ENCODE measurements at places on chromosomes 7 and 10.

DNA sequence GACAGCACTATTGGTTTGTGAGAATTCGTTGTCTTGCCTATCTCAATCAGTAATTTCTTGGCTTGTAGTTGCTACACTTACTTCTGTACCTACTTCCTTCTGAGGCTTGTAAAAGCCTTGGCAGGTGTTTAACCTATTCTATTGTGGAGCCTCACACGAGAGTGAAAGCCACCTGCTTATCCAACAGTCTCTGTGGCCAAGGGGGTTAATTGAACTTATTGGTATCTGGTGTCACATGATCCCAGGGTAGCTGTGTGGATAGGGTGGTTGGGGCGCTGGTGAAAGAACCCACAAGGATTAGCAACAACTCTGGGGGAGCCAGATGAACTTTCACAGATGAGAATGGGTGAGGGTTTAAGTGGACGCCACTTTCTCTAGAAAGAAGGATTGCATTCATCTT, 13.9 kb upstream of the ATP6V0E2 start:
- DNase-seq = no peak

- DNase-seq = no peak
Measured at GRCh38 chr7:128868624-128869137, 6.0 kb downstream of the ATP6V1F start.

DNA sequence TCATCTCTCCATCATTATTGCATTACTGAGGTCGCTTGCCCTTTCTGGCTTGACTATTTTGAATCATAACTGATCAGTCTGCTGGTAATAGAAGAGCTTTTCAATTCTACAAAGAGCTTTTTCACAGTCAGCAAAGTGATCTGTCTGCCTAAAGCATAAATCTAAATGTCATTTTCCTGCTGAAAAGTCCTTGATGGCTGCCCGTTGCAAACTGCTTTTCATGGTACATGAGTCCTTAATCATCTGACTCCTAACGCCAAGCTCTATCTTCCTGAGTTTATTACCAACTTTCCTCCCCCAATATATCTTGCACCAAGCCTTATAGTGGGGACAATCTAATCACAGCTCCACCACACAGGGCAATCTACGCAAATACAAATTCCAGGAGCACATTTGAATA, 39.8 kb downstream of the THSD7A start:
- DNase-seq = no peak

GRCh38 chr7:17792075-17792936, 148.0 kb downstream of the SNX13 start:
- no peak for DNase-seq

GRCh38 chr7:2040201-2040892, 192.4 kb downstream of the MAD1L1 start:
- no peak for DNase-seq

DNA sequence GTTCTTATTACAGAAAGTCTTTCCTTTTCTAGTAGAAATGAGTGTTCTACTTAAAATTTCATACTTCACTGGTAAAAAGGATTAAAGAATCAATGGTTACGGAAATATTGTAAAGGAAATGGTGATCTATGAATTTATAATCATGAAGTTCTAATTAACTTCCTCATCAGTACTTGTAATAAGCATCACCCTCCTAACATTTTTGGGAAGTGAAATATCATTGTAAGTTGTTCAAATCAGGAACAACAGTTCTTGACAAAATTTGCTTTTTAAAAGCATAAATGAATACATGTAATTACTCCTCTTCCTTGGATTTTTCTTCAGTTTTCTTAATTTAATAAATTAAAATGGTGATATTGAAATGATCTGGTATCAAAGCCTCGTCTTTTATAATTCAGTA, 5.6 kb upstream of the PCGF5 start:
- DNase-seq = no peak

DNA sequence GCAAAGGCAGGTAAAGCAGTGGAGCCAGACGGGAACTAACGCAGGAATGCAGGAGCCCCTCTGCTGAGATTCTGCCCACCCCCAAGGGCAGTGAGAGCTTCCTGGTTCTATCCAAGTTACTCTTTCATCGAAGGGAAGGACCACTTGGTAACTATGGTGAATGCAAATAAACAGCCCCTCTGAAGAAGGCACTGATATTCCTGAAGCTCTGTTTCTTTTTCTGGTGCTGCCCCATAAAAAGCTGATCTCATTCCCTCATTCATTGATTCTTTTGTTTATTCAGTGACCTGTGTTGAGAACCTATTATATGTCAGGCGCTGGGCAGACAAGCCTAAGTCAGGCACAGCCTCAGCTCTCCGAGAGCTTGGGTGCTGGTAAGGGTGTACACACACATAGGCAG, 217.3 kb downstream of the SNX10 start:
- no peak for DNase-seq

DNA sequence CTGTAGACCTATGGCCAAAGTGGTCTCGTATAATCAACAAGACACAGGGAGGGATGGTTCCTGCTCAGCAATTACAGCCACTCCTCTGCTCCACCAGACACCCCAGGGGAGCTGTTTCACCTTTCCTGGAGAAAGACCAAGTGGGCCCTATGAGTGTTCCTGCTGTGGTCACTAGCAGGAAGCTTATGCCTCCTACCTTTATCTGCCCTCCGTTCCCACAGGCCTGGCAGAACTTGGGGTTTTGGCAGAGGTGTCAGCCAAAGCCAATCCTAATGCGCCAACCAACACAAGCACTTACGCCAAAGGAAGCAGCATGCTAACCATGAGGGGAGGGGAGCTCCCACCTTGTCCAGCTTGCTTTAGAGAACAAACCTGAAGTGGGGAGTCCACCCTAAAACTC, 31.2 kb downstream of the XPNPEP1 start:
- DNase-seq = no peak

- DNase-seq = no peak
Measured at GRCh38 chr10:28326516-28327490, 23.9 kb upstream of the MPP7 start.

DNA sequence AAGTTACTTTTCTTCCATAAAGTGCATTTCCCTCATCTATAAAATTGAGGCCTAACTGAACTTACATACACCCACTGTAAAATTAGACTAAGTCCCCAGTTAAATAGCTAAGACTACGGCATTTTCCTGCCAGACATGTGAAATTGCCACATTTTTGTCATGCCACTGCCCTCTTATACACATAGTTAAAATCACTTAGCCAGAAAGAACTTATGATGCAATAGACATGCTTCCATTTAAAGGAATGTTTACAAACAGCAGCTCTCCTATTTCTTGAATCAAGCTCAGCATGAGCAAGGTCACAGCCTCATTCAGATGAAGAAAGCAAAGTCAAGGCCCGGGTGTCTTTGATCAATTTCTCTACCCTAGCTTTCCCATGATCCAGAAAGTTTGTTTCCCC, 175.7 kb downstream of the LRRN3 start:
- DNase-seq = no peak

DNA sequence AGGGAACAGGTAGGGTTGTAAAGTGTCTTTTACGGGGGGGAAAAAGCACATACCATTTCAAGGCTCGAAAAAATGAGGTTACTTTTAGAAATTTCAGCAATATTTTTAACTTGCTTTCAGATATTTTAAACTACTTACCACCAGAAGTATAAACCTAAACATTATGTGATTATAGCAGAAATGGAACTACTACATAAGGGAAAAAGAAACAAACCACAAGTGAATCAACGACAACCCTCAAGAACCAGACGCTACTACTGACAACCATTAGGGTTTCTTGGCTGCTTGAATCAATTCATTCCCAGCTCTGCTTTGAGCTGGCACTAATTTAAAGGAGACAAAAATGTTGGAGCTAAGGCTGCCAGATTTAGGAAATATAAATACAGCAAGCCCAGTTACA, 80.1 kb downstream of the ZFAND4 start:
- no peak for DNase-seq

DNA sequence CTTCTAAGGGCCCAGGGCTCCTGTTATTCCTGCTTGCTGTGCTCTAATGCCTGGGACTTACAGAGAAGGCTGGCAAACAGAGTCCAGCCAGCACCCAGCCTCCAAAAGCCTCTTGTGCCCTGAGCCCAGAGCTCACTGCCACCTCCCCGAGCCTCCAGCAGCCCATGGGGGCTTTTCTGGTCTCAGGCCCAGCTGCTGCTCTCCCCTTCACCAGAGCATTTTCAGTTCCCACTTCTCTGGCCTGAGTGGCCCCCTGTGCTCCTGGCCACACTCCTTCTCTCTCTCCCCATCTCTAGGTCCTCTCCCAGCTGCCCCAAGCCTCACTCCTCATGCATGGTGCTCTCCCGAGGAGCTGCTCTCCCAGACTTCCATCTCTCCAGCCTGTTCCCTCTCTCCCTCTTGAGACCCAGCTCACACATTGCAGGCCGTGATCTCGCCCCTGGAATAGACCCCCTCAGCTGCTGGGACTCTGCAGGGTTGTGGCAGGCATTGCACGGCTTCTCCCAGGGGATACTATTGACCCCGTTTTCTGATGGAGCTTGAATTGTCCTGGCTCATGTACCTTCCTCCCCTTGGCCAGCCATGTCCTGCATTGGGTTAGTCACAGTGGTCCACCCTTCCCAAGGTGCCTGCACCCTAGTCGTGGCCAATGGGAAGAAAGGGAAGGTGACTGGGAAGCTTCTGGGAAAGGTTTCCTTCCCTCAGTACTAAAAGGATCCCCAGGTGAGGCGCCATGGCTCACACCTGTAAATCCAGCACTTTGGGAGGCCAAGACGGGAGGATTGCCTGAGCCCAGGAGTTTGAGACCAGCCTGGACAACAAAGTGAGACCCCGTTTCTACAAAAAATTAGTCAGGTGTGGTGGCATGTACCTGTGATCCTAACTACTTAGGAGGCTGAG, 9.0 kb upstream of the RASSF4 start:
- no peak for DNase-seq

DNA sequence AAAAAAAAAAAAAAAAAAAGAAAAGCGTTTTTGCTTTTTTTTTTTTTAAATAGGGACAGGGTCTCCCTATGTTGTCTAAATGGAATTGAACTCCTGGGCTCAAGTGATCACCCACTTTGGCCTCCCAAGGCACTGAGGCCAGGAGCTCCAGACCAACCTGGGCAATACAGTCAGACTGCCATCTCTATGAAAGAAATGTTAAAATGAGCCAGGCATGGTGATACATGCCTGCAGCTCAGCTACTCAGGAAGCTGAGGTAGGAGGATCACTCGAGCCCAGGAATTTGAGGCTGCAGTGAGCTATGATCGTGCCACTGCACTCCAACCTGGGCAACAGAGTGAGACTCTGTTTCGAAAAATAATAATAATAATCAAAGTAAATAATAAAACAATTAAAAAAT, 16.5 kb upstream of the LMTK2 start:
- no peak for DNase-seq

DNA sequence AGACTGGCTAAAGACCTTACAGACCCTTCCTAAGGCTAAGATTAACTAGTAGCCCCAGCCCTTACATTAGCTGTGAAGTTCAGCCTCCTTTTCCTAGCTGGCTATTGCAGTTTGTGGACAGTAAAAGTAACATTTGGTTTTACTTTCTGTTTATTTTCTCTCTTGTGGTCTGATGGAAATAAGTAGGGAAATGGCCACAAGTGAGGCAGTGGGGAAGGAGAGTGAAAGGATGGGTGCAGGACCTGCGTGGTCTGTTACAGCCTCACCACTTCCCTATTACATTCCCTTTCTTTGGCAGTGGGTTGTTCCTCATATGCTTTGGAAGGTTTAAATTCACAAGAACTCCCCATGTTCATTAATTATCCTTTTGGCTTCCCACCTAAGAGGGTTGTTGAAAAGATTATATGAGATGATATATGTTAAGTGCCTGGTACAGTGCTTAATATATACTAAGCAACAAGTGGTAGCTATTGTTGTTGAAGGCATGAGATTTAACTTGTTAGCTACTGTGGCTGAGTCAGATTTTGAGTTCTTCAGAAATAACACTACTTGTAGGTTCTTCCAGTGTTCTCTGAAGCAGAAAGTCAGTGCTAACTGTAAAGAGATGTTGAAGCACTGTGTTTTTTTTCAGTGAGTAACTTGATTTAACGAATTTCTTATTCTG, 181.7 kb downstream of the ST7 start:
- DNase-seq = peak; percentile 48

- DNase-seq = no peak
Measured at GRCh38 chr7:3559278-3559677, 258.2 kb downstream of the SDK1 start.

DNA sequence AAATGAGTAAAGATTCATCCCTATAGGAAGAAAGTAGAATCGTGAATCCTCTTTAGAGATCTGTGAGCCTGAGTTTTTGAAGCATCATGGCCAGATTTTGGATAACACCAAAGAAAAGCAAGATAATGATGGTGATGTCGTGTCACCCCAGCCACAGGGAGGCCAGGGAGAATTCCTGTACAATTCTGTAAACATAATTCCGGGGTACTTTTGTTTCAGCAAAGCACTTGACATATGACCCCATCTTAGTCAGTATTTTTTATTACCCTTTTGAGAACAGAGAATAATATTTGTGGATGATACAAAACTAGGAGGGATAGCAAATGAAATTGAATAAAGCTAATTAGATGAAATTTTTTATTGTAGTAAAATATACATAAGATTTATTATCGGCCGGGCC, 33.8 kb downstream of the NACAD start:
- DNase-seq = no peak

GRCh38 chr10:69239816-69240434, 19.8 kb downstream of the HKDC1 start:
- peak; percentile 33 for DNase-seq

- DNase-seq = no peak
Measured at GRCh38 chr7:84182301-84182700, 12.3 kb downstream of the SEMA3A start.

Data from Kasumi-1 (cell line).